CD8-positive, alpha-beta memory T cell (primary cell): ENCODE measurements at places on chromosomes 2 and 18.

DNA sequence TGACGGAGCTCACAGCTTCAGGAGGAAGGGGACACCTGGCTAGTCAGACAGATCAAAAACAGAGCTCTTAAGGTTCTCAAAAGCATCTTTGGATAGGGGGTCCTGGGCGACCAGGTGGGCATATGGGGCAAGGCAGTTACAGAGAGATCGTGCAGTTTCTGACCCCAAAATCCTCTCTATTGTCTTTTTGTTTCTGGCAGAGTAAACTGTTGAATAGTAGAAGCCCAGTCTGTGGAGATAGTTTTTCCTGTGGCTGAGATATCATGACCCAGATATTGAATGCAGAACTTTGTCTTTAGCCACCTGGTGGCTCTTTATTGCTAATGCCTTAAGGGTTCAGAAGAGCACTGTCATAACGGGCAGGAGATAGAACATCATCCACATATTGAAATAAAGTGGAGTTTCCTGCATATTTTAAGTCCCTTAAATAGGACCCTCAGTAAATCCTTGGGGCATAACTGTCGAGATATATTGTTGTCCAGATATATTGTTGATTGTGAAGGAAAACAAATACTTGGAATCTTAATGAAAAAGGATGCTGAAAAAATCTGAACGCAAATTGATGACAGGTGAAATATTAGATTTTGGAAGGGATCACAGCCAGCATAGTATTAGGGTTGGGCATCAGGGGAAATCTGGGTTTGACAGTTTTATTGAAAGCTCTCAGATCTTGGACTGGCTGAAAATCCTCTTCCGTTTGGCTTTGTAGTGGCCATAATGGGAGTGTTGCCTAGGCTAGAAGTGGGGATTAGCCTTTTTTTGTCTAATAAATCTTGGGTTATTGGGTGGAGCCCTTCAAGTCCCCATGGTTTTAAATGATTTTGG, 14.1 kb upstream of the ZDBF2 start:
- no peak for DNase-seq

DNA sequence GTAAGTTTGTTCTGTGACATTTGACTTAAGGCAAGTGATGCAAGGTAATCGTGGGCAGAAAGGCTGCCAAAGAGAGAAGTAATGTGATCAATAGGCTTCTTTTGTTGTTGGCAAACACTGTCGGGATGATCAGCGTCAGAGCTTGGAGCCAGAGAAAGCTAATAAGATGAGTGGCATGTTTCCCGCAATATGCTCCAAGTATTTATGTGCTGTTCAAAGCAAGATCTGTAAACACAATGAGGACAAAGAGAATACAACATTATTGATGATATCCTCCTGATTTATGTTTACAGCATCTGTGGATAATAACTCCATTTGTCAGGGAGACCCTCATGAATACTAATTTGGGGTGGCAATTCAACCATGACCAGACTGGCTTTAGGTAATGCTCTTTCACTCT, 603.3 kb downstream of the TDRD15 start:
- DNase-seq: no peak

- no peak for DNase-seq
Measured at GRCh38 chr2:210593166-210593565, 36.8 kb downstream of the CPS1 start.

- no peak for DNase-seq
Measured at GRCh38 chr2:227234429-227234828, 70.0 kb downstream of the COL4A3 start.

DNA sequence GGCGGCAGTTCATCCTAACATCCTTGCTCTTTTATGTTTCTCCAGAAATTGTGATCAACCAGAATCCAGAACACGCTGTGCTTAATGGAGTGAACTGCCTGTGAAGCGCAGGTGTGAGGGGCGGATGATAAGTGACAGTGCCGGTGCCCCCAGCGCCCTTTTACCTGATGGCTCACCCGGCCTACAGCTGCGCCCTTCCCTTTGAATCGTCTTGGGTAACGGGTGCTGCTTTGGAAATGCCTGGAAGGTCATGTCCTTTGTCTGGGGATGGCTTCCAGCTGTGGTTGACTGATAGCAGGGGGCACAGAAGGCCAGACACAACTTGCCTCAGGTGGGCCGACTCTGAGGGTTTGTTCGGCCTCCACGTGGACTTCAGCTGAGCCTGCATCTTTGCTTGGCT, 119.4 kb downstream of the LPIN1 start:
- no peak for DNase-seq

GRCh38 chr2:175815537-175815936, 186.5 kb downstream of the LNPK start:
- DNase-seq: no peak

GRCh38 chr2:35864141-35864540, 491.4 kb upstream of the CRIM1 start:
- no peak for DNase-seq

DNA sequence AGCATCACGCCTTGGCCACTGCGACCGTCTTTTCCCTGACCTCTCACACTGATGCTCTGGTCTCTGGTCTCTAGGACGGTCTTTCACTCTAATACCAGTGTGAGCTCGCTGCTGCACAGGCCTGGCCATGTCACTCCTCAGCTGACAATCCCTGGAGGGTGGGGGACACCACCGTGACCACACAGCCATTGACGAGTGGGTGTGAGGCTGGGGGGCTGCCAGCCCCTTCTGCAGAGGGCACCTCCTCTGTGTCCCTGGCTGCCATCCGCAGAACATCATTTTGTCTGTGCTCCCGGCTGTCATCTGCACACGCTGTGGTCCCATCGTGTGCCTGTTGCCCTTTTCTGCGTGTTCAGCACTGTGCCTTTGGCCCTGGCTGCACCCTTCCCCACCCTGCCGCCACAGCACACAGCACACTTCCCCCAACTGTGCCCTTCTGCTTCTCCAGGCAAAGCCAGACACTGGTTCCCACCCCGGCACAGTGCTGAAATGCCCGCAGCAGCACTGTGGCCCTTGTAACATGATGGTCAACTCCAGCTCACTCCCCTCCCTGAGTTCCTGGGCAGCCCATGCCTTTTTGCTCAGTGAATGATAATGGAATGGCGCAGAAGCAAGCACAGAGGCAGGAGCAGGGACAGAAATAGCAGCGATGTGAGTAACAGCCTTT, 30.4 kb upstream of the INHBB start:
- no peak for DNase-seq

- no peak for DNase-seq
Measured at GRCh38 chr18:35371412-35372195, 5.5 kb downstream of the ZNF396 start.

GRCh38 chr2:37447446-37447845, 103.0 kb downstream of the QPCT start:
- DNase-seq: no peak

DNA sequence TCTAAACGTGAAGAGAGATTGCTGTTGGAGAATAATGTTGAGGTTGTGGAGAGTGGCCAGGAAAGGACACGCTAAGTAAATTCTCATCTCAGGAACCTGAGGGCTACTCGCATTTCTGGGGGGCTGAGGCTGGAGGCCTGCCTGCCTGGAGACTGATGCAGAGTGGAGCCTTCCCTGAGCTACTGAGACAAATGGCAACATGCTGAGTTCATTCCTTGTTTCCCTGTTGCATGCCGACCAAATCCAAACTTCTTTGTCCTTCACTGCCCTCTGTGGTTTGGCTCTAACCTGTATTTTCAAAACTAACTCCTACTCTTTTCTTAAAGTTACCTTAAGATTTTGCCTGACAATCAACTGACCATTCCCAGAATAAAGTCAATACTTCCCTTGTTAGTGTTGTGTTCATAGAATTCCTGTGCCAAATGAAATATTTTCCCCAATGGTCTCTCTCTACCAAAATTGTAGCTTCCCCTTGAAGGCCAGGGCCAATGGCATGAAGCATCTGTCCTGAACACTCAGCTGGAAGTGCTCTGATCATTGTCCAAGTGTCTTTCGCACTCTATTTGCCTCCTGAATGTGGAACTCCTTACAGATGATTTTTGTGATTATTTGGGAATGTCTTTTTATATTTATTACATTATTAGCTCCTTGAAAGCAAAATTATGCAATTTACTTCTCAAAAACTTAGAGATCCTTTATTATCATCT, 1085.6 kb downstream of the SOCS6 start:
- no peak for DNase-seq

DNA sequence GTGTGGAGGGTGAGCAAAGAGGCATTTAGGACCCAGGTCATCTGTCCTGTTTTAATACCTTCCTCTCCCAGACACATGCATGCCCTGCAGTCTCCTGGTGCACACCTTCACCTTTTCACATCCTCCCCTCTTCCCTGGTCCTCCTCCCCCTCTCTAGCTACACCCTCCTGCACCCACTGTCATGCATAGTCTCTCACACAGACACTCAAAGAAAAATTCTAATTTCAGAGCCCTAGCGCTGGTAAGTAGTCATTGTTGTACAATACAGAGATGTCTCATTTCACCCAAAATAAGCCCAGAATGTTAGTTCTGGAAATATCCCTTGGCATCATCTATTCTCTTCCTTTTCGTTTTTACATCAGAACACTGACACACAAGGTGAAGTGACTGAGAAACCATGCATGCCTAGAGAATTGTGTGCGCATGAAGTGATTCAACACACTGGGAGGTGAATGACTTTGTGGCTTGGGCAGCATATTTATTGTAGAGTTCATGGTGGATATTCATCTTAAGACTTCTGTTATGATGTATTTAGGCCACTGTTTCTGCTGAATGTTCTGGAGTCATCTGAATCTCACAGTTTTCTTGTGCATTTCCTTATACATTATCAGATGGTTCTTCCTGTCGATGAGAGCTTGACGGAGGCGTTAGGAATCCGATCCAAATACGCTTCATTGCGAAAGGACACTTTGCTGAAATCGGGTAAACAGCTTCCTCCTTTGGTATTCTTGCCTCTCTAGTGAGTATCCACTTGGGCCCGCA, 69.9 kb downstream of the COA5 start:
- DNase-seq: no peak

- no peak for DNase-seq
Measured at GRCh38 chr2:120490091-120490798, 144.3 kb downstream of the INHBB start.

- no peak for DNase-seq
Measured at GRCh38 chr2:159270744-159271379, 15.6 kb downstream of the WDSUB1 start.

DNA sequence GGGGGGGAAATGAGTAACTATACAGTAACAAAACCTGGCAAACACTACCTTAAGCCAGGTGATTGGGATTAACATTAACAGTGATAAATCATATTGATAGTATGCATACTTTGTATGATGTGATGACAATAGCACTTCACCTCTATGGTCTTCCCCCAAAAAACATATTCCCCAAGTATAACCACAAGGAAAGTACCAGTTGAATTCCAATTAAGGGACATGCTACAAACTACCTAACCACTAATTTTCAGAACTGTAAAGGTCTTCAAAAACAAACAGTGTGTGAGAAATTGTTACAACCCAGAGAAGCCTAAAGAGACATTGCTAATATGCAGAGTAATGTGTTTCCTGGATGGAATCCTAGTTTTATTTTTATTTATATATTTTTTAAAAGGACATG, 152.4 kb downstream of the ZRANB3 start:
- DNase-seq: no peak

DNA sequence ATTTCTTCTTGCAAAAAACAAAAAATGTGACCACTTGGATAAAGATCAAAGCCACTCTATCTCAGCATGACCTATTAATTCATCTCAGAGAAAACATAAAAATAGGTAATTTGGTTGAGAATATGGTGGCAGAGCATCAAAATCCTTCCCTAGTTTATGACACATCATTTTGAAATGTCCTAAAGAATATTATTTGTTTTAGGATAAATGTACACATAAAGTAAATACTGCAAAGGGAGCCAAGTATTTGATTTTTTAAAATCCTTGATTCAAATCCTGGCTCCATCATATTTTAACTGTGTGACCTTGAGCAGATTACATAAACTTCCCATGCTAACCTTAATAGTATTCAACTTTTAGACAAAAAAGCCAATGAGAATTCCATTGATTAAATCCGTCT, 206.6 kb downstream of the CDH2 start:
- no peak for DNase-seq

- DNase-seq: no peak
Measured at GRCh38 chr2:197997083-197997541, 192.7 kb downstream of the PLCL1 start.

- DNase-seq: no peak
Measured at GRCh38 chr2:222445227-222445626, 20.9 kb downstream of the SGPP2 start.

DNA sequence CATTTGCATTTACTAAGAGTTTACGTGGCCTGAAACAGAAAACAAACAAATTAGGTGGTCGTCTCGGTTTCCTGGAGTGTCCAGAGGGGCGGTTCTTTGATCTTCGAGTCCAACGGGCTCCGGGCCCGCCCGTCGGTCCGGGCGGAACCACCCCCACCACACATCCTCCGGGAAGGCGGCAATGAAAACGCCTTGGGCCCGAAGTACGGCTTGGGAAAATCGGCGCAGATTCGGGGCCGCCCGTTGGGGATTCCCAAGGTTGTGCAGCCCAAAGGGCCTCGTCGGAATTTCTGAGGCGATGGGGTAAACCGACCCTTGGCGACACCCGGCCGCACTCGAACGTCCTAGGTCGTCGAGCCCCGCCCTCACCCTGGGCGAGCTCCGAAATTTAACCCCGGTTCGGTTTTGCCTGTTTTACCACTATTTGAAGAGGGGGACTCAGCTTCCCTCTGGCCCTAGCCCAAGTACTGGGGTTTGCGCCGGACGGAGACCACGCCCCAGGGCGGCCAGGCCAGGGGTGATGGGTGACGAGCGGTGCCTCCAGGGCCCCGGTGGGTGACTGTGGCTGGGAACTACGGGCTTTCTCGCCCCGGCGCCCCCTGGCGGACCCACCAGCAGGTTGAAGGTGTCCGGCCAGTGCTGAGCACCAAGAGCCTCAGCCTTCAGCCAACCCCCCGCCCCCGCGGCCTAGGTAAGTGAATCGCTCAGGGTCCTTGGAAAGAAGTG, 1.9 kb upstream of the CFAP53 start:
- DNase-seq: peak; percentile 68

- DNase-seq: no peak
Measured at GRCh38 chr2:61335187-61335586, 135.7 kb downstream of the USP34 start.

GRCh38 chr18:68467957-68468356, 247.0 kb downstream of the TMX3 start:
- DNase-seq: no peak

GRCh38 chr2:100185105-100185504, 42.7 kb upstream of the AFF3 start:
- DNase-seq: no peak

- no peak for DNase-seq
Measured at GRCh38 chr18:69949538-69949936, 1.9 kb upstream of the CD226 start.

GRCh38 chr2:61023670-61024069, 5.6 kb upstream of the PUS10 start:
- no peak for DNase-seq
